ENCODE measurements at places on chromosomes 3 and 15.

GRCh38 chr15:90181776-90182175, 19.4 kb upstream of the SEMA4B start:
- peaks cover 13% of the 10 kb centered on the region for H3K4me1 ChIP-seq
- H3K27me3 ChIP-seq: no peaks in the 10 kb centered on the region
- H3K27ac ChIP-seq: no peak overlapping the region
- H3K4me3 ChIP-seq: no peak overlapping the region
- DNase-seq: no peak

- no peak overlapping the region for H3K27ac ChIP-seq
- H3K4me1 ChIP-seq: peaks cover 9% of the 10 kb centered on the region
- no peak overlapping the region for H3K4me3 ChIP-seq
- no peak for DNase-seq
These were observed 80.1 kb upstream of the HERC1 start for GRCh38 chr15:63913786-63914315.

- no peaks in the 10 kb centered on the region for H3K36me3 ChIP-seq
- DNase-seq: no peak
- no peak overlapping the region for H3K4me3 ChIP-seq
- H3K27me3 ChIP-seq: no peaks in the 10 kb centered on the region
These were observed 36.0 kb downstream of the THBS1 start for GRCh38 chr15:39616731-39617455.

DNA sequence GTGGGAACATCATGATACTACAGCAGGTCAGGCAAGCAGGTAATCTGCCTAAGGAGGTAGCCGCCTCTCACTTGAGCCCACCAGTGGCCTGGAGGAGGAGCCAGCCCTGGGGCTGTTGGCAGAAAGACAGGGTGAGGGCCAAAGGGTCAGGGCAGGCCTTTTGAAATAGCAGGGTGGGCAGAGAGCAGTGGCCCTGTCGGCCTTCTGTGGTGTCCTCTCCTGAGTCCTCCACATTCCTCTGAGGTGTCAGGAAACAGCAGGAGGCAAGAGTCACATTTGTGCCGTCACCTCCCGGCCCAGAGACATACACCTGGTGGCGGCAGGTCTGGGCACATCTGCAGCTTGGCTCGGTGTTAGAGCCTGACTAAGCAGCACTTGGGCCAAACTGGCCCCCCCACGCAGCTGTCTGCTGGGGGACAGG, 3.9 kb upstream of the BNC1 start:
- DNase-seq: no peak
- H3K4me1 ChIP-seq: peaks cover 4% of the 10 kb centered on the region
- no peaks in the 10 kb centered on the region for H3K36me3 ChIP-seq
- peaks cover 36% of the 10 kb centered on the region for H3K27me3 ChIP-seq
- no peak overlapping the region for H3K4me3 ChIP-seq
- no peak overlapping the region for H3K27ac ChIP-seq

All from upper lobe of right lung (tissue), 1 donor.